ENCODE measurements at places on chromosomes 12 and 14.

GRCh38 chr14:72291908-72292688 lies 359.9 kb downstream of the RGS6 start:
- DNase-seq = no peak

DNA sequence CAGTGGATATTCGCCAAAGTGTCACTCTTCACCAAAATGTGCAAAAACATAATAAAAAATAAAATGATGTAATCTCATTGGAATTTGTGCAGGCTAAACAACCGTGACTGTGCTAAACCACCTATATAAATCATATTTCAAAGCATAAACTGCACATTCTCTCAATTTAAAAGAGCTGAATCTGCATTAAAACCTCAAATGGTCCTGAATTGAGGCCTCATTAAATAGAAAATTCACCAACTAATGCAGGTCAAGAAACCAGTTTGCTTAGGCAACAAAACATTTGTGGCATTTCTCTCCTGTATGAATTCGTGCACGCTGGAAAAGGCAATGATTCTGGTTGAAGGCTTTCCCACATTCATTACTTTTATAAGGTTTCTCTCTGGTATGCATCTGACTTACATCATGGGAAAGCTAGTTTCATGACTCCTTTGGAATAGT lies 80.1 kb upstream of the IFNG-AS1 start:
- no peak for DNase-seq

- DNase-seq = no peak
Measured at GRCh38 chr12:124125203-124125871, 152.3 kb downstream of the ZNF664 start.

DNA sequence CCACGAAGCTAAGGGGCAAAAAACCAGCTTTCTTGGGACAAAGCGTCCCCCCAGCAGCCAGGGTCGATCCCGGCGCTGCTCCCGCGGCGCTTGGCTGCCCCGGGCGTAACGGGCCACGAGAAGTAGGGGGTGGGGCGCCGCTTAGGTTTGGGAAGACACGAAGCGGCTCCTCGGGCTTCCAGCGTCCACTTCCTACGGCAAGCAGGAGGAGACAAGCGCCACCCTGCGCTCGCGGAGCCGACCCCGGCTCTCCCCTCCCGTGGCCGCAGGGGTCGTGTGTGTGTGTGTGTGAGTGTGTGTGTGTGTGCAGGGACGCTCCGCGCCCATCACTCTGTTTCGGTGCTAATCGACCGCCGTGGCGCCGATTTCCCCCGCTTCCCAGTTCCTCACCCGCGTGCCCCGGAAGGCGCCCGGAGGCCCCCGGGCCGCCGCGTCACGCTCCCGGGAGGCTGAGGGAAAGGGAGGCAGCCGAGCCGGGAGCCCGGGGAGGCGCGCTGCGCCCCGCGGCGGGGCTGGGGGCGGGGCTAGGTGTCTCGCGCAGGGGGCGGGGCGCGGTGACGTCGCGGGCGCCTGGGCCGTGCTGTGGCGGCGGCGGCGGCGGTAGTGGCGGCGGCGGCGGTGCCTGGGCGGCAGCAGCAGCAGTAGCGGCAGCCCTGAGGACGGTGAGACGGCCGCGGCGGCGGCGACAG lies at the start of gene ERC1:
Gene ERC1, plus strand, starts transcription at position 563 of the 689 bp plus-strand sequence. CDS start 36,681 bp downstream, outside the sequence.
- DNase-seq = peak; percentile 93

GRCh38 chr12:54046809-54047159 lies 6.9 kb upstream of the HOXC4 start:
- DNase-seq = no peak

- DNase-seq = no peak
Measured at GRCh38 chr12:44571006-44571550, 305.0 kb downstream of the NELL2 start.

- DNase-seq = no peak
Measured at GRCh38 chr14:49538852-49539251, 47.3 kb downstream of the RPS29 start.

- DNase-seq = no peak
Measured at GRCh38 chr12:6570264-6570887, 2.3 kb upstream of the NOP2 start.

GRCh38 chr12:17588968-17589367 lies 501.0 kb downstream of the RERGL start:
- DNase-seq = no peak

- peak; percentile 41 for DNase-seq
Measured at GRCh38 chr12:2277492-2278155, 224.8 kb downstream of the CACNA1C start.

- no peak for DNase-seq
Measured at GRCh38 chr14:55052269-55052930, 953 bp downstream of the MAPK1IP1L start.

- peak; percentile 91 for DNase-seq
Measured at GRCh38 chr14:58331111-58331510, 32.8 kb downstream of the ARID4A start.

DNA sequence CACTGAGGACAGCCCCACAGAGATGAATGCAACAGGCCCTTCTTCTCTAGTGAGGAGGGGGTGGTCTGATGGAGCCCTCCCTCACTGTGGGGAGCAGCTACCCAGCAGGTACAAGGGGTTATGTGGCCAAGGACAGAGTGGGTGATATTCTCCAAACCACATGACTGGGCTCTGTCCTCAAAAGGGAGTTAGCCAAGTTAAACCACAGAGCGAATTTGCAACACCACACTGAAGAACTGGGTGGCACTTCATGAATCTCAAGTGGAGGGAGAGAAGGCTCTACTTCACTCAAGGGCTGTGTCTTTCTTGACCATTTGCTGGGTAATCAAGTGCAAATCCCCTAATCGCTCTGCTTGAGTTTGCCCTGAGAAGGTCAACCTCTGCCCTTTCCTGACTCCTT lies 12.5 kb downstream of the GPR68 start:
- no peak for DNase-seq

GRCh38 chr12:110058875-110059615 lies 10.7 kb upstream of the C12orf76 start:
- DNase-seq = no peak

DNA sequence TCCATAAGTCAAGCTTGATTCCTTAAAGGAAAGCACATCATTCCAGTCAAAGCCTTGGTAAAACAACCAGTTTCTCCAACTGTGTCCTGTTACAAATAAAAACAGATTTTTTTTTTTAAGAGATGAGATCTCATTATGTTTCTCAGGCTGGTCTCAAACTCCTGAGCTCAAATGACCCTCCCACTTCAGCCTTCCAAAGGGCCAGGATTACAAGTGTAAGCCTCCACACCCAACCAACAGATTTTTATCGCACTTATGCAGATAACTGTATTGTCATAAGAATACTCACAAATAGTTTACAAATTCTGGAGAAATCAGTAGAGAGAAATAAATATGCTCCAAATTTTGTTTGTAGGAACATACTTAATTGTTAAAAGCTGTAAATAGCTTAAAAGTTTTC lies 56.2 kb upstream of the SLC2A13 start:
- DNase-seq = no peak

GRCh38 chr14:33702293-33702692 lies 248.6 kb downstream of the EGLN3 start:
- DNase-seq = no peak

DNA sequence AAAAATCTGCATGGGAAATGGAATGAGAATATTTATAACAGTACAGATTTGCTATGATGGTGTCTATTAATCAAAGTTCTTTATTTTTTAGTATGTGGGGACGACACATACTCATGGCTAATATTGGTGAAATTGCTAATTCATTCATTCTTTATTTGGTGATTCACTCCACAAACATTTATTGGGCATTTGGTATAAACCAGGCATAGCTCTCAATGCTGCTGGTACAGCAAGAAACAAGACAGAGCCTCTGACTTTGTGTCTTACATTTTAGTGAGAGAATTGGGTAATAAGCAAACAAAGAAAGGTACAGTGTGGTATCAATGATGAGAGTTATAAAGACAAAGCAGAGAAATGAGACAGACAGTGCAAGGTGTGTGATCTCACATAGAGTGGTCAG lies 129.5 kb downstream of the RGS6 start:
- no peak for DNase-seq

DNA sequence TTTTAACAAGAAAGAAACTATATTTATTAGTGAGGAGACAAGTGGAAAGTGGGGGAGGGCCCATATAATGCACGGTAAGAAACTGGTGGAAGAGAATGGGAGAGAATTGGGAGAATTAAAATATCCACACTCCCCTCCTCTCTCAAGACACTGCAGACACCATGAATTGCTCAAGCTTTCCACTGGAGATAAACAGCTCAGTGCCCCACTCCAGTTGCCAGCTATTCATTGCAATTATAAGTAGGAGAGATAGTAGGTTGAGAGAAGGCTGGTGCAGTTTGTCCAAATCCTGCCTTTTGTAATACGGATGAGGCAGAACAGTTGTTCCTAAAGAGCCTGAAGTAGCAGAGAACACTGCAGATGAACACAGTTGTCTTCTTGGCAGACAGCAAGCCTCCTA lies 38.2 kb downstream of the DCAF5 start:
- DNase-seq = no peak

- no peak for DNase-seq
Measured at GRCh38 chr14:96580566-96580965, 78.4 kb downstream of the PAPOLA start.

GRCh38 chr14:94598816-94599655 lies 13.2 kb upstream of the SERPINA3 start:
- peak; percentile 87 for DNase-seq

- DNase-seq = peak; percentile 83
Measured at GRCh38 chr12:119208626-119209061, 29.9 kb downstream of the HSPB8 start.

DNA sequence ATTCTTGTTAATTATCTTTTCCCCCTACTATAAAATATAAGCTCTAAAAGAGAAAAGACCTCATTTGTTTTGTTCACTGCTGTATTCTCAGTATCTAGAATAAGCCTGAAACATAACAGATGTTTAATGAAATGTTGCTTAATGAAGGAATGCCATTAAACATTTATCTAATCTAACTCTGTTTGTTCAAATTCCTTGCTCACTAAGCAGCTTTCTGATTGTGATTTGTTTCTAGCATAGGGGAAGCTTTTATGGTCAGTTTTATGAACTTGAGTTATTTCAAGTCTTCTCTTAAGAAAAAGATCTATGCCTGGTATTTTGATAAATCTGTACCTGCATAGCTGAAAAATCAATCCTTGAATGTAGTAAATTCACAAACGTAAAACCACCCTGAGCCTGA lies 308.6 kb downstream of the CCDC91 start:
- no peak for DNase-seq

DNA sequence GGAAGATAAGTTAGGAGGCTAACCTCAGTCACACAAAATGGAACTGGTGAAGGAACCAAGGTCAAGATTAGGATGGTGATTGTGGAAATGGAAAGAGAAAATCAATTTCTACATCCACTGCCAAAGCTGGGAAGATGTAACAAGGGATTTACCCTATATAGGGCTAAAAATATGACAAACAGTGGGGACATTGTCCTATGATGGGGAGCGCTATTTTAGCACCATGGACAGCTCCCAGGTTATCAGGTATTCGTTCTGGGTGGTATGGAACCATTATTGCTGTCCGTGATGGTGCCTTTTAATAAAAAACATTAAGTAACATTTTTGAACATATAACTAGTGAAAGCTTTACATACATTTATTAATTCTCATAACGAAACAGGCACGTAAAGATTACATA lies 124.0 kb downstream of the NDUFA12 start:
- no peak for DNase-seq

- DNase-seq = no peak
Measured at GRCh38 chr14:52596861-52597260, 44.2 kb downstream of the GPR137C start.

- no peak for DNase-seq
Measured at GRCh38 chr14:71240171-71240570, 332.9 kb downstream of the PCNX1 start.

GRCh38 chr12:108090107-108090899 lies 38.8 kb upstream of the WSCD2 start:
- DNase-seq = no peak

DNA sequence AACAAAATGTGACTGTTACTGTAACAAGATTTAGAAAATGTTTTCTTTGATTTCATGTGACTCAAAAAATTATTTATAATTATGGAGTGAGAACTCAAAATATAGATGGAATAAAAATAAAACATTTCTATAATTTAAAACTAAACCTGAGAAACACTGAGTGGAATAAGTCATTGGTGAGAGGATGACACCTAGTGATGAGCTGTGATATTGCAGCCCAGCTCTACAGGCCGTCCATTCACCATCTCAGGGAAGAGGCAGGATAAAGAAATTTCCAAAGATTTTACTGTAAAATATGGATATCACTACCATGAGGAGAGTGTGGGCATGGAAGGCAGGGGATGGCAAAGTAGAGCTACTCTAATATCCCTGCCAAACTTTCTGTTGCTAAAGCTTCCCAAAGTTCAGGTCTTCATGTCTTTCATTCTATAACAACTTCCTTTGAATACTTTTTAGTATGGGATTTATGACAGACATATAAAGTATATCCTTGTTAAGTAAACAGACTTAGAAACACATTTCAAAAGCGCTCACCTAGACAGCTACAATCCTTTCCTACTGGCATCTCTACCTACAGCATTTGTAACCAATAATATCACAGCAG lies 308.0 kb downstream of the ITPR2 start:
- DNase-seq = no peak

GRCh38 chr14:95480887-95481226 lies 35.6 kb downstream of the SYNE3 start:
- DNase-seq = no peak

- DNase-seq = peak; percentile 11
Measured at GRCh38 chr12:30930641-30931040, 4.1 kb downstream of the TSPAN11 start.

DNA sequence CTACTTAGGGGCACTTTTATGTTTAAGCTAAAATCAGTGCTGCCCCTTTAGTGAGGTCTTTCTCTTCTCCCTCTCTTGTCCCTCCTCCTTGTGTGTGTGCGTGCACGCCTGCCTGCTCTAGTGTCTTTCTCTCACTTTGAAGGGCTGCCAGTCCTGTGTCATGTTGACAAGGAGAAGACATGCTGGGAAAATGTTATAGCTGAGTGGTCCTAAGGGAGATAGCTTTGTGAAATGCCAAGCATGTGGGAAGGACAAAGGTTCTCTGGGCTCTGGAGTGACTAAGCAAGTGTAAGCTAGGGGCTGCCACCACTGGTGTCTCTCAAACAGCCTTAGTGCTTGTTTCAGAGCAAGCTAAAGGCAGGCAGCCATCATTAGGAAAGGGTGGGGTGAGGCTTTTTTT lies 108.4 kb downstream of the EMP1 start:
- DNase-seq = no peak

GRCh38 chr12:105406497-105406896 lies 76.0 kb downstream of the C12orf75 start:
- no peak for DNase-seq

GRCh38 chr14:74476107-74476506 lies 17.0 kb downstream of the NPC2 start:
- DNase-seq = no peak

GRCh38 chr12:119868992-119869391 lies 8.1 kb downstream of the CIT start:
- DNase-seq = no peak

- no peak for DNase-seq
Measured at GRCh38 chr14:79836577-79836976, 374.7 kb downstream of the DIO2 start.

DNA sequence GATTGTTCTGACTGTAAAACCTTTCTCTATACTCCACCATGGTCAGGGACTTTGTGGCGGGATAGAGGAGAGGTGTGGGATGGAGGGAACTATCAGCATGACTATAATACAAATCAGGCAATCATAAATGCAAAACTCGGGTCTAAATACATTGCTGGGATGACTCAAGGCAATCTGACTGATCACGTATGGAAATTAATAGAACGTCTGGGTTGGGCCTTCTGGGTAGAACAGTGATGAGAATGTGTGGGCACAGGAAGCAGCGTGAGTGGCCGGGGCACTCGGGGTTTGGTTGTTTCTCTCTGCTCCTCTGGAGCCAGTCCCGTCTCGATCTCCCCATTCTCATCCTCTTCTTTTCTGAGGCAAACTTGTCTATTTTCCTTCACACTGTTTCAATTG lies 485.8 kb downstream of the VRK1 start:
- no peak for DNase-seq
